ENCODE measurements at places on chromosomes 13 and 19.

DNA sequence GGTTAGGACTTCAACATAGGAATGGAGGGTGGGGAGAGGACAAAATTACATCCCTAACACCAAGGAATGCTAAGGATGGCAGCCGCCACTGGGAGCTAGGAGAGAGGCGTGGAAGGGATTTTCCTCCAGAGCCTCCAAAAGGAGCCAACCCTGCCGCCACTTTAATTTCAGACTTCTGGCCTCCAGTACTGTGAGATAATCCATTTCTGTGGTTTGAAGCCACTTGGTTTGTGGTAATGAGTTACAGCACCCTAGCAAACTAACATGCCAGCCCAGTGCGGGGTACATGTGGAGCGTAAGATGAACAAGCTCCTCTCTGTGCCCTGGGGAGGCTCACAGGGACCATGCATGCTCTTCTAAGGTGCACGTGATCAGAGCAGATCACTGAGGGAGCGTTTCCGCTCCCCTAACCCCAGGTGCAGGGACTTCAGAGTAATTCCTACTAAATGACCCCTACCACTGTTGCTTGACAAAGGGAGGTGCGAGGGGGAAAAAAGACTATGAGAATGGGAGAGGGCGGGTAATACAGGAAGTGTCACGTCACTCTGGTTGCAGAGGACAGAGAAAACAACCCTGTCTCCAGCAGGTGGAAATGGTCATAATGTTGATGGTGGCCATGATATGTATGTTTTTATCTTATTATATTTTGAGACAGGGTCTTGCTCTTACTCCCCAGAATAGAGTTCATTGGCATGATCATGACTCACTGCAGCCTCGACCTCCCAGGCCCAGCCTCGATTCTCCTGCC lies 12.0 kb downstream of the FPR1 start:
- DNase-seq, result no peak

DNA sequence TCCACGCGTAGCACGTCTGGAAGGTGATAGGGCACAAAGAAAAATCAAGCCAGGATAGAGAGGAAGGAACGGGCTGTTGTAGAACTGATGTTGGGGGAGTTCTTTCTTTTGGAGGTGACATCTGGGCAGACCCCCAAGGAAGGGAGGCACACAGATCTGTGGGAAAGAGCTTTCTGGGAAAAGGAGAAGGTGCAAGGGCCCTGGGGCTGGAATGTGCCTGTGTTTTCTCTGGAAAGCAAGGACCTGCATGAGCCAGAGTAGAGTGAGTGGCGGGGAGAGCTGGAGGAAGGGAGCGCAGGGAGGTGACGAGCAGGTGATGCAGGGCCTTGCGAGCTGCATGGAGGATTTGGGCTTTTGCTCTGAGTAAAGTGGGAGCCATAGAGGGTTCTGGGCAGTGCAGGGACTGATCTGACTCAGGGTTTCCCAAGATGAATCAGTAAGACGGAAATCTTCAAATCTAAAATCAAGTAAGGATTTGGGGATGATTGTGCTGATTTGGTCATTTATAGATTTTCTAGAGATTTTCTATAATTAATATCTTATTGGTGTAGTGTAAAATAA lies 30.8 kb downstream of the SMARCA4 start:
- DNase-seq, result no peak

DNA sequence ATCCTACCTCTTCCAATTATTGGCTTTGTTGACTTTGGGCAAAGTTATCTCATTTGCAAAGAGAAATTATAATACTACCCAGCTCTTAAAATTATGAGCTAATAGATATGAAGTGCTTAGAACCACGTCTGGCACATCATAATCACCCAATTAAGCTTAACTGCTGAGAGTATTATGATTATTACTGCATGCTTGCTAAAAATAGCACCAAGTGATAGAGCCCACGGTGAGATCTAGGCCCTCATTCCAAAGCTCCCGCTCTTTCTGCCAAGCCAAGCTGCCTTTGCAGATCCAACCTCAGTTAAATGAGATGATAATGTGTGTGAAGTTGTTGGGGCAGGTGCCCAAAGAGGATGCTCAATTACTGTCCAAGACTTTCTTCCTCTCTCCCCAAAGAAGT lies 6.5 kb upstream of the EDDM13 start:
- no peak for DNase-seq

DNA sequence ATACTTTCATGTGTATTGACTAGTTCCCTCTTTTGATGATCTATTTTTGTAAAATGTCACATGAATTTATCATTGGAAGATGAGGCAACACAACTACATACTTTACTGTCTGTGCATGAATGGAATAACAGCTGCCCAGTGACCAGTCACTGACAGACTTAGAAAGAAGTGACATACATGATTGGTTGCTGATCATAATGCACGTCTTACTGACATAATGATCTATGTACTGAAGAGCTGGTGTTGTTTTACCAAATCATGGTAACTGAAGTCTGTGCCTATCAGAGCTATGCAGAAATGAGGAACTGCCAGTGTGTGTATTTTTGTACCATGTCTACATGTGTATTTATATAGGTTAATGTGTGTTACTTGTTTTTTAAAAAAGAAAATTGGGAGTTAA lies 26.5 kb downstream of the GPR18 start:
- DNase-seq, result no peak

DNA sequence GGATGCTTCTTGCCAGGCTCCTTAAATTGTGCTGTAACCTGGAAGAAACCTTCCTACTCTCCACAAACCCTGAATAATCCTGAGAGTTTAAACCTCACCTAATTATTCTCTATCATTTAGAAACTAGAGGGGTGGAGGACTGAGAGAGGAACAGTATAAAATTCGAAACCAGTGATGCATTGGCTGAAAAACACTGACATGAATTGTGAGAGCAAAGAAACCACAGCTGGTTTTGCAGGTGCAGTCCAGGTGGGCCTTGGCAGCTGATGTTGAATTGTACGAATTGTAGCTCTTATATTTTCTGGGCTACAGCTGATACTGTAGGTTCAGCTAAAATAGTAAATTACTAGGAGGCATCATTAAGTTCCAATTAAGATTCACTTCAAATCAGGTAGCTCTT lies 227.0 kb upstream of the SLITRK5 start:
- no peak for DNase-seq

- peak; percentile 75 for DNase-seq
Measured at GRCh38 chr19:47273313-47274070, 1.2 kb upstream of the INAFM1 start.

GRCh38 chr13:67914535-67914934 lies 684.4 kb upstream of the PCDH9 start:
- no peak for DNase-seq

- no peak for DNase-seq
Measured at GRCh38 chr13:96817336-96817941, 176.8 kb downstream of the OXGR1 start.

GRCh38 chr19:12485052-12485416 lies 418 bp upstream of the ZNF709 start:
- no peak for DNase-seq

GRCh38 chr19:23436944-23437343 lies 41.7 kb upstream of the ZNF91 start:
- DNase-seq, result no peak

DNA sequence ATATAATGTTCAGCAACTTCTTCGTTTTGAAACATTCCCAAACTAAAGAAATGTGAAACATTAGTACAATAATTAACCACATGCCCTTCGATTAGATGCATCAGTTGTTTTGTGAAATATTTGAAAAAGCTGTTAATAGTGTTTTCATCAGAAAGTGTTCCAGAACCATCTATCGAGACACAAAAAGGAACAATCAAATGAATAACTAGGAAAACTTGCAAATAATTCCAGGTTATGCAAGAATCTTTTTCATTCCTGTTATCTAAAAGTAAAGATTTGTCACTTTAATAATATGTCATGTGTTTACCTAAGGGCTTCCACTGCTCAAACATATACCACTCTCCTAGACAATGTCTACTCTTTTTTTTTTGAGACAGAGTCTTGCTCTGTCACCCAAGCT lies 904.2 kb upstream of the MIR17HG start:
- DNase-seq, result no peak

- no peak for DNase-seq
Measured at GRCh38 chr13:45184693-45185092, 16.2 kb downstream of the KCTD4 start.

DNA sequence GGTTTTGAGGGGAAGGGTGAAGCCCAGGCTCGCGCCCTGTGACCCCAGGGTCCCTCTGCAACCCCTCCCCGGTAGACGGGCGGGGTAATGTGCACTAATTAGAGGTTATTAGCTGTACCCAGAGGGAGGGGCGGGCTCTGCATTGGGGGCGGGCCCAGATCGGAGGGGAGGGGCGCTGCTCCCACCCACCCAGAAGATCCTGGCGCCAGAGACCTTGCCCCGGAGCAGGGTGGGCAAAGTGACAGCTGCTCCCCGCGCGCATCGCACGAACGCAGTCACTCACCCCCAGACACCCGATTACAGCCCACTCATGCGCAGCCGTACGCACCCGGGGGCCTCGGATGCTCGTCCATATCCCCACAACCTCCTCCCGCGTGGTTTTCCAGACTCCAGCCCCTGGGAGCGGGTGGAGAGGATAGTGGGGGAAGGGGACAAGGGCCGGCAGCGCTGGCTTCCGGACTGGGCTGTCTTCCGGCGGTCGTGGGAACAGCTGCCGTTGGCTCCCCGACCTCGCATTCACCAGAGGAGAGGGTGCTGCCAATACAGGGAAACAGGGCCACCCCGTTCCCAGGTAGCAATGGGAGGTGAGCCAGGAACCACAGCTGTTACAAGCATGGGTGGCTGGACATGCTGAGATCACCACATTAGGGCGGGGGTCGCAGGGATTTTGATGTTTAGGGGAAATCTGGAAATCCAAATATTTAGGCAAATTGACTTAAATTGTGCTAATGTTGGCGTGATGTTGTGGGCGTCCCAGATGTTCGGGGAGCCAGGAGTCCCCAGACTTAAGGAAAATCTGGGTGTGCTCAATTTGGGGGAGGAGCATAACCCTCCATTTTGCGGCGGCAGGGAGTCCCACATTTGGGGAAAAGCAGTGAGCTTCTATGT lies 2.9 kb upstream of the HOOK2 start:
- DNase-seq, result peak; percentile 77

DNA sequence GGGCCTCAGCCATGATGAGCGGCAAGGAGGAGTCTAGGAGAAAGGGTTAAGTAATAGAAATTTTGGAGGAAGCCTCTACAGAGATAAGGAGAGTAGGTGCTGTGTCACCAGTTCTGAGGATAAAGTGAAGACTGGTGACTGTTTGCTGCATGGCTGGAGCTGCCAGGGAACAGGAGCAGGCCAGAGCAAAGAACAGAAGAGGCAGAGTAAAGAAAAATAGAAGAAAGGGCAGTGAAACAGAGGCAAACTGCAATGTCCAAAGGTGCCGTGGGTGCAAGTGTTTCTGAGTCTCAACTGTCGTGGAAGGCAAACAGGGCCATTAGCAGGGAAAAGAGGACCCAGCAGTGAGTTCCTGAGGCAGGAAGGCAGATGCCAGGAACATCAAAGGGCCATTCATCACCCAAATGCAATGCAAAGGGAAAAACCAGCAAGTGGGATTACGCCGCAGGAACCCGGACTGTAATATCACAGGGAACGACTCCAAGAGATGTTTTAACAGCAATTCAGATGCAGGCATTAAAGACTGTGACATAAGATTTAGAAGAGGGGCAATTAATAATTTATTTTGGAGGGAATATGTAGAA lies 318.3 kb downstream of the FOXO1 start:
- DNase-seq, result no peak

GRCh38 chr13:70527599-70527998 lies 419.3 kb upstream of the KLHL1 start:
- DNase-seq, result no peak

DNA sequence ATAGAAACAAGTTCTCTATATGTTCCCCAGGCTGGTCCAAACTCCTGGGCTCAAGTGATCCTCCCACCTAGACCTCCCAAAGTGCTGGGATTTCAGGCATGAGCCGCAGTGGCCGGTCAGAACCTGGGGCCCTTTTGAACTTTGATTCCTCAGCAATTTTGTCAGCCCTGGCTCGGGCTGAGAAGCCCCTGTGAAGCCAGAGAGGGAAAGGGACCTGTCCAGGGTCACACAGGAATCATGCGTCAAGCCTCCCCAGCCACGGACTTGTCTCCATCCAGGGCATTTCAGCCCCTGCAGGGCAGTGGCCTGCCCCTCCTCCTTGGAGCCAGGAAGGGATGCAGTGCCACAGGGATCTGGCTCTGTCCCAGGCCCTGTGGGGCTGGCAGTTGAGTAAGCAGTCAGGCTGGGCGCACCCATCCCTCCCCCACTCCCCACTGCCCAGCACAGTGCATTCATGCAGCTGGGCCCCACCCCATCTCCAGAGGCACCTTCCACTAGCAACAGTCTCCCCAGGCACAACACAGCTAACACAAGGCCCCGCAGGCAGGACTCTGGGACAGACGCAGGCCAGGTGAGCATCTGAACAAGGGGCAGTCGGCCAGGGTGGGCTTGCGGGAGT lies at the start of gene CAPS:
CAPS (plus strand) TSS at position 516 of the 619 bp plus-strand sequence. CDS start 153 bp downstream, outside the sequence.
- DNase-seq, result peak; percentile 27

DNA sequence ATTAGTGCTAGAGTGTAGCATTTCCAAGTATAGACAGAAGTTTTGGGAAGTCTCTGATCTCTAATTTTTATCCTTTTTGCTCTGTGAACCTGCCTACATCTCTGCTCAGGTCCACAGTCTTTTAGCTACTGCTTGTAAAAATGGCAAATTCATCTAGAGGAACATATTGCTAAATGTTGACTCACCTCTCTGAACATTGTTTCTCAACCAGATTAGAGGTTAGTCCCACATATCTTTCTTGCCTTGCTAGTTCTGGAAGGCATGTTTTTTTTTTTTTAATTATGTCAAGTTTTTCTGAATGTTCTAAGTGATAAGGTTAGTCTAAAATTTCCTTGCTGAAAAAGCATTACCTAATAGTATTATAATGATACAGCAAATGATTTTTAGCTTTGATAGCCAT lies 2889.6 kb upstream of the PCDH20 start:
- DNase-seq, result no peak

- no peak for DNase-seq
Measured at GRCh38 chr19:10132905-10133304, 13.2 kb upstream of the EIF3G start.

DNA sequence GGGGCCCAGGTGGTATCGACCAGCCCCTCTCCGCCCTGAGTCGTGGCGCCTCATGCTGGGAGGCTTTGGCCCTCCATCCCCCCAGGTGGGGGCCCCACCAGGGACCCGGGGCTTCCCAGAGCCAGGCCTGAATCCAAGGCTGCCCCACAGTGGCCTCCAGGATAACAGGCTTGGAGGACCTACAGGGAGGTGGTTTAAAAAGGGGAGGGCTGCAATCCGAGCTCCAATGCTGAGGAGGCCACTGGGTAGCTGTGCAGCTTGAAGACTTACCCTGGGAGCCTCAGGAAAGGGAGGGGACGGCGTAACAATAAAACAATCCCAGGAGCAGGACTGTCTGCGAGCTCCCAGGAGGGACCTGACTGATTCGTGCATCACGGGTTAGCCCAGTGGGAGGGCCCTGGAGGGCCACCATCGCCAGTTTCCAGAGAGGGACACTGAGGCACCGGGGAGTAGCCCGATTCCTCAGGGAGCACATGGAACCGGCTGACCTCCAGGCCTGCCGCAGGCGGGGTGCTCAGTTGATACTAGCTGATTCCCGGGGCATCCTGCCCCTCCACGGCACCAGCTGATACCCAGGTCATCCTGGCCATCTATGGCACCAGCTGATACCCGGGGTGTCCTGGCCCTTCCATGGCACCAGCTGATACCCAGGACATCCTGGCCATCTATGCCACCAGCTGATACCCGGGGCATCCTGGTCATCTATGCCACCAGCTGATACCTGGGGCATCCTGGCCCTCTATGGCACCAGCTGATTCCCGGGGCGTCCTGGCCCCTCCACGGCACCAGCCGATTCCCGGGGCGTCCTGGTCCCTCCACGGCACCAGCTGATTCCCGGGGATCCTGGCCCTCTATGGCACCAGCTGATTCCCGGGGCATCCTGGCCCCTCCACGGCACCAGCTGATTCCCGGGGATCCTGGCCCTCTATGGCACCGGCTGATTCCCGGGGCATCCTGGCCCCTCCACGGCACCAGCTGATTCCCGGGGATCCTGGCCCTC lies 3.7 kb upstream of the C2CD4C start:
- no peak for DNase-seq
